ENCODE measurements at places on chromosomes 2 and 18. TPM values are rescaled to one million over a fixed set of nuclear protein-coding genes. Genes with fewer than 3 reads are reported as not detected.

- DNase-seq = peak; percentile 8
Observed at GRCh38 chr18:50586710-50587109, 26.8 kb downstream of the MAPK4 start.

DNA sequence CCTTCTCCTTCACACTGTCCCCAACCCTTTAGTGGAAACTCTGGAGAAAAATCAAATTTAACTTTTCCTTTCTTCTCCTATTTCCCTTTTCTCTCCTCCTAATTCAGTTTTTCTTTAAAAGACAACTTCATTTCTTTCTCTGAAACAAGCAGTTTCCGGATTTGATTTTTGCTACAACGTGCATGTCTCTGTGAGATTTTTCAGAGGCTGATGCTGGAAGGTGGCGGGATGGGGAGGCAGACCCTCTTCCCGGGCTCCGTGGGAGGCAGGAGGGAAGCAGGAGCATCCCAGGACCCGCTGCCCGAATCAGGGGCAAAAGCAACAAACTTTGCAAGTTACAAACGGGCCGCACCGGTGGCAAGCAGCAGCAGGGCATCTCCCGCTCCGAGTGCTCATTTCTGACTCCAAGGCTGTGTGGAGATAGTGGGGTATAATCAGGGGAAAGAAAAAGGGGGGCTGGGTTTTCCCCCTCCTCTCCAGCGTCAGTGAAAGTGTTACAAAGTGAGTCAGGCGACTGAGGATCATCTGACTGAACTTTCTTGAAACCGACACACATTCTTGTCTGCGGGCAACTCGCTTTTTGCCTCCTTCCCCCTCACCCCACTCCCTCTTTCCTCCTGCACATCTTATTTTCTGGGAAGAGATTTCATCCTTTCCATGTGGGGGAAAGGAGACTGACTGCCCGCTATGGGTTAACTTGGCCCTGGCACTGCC, 6.4 kb downstream of the ZEB2 start:
- no peak for DNase-seq

- DNase-seq = peak; percentile 28
Observed at GRCh38 chr18:25310045-25310444, 41.9 kb downstream of the ZNF521 start.

- DNase-seq = peak; percentile 70
Observed at GRCh38 chr18:36757081-36757480, 71.7 kb downstream of the TPGS2 start.

Gene UGT1A8
- not detected for total RNA-seq

- no peak for DNase-seq
Observed at GRCh38 chr2:165678882-165679281, 115.2 kb downstream of the GALNT3 start.

DNA sequence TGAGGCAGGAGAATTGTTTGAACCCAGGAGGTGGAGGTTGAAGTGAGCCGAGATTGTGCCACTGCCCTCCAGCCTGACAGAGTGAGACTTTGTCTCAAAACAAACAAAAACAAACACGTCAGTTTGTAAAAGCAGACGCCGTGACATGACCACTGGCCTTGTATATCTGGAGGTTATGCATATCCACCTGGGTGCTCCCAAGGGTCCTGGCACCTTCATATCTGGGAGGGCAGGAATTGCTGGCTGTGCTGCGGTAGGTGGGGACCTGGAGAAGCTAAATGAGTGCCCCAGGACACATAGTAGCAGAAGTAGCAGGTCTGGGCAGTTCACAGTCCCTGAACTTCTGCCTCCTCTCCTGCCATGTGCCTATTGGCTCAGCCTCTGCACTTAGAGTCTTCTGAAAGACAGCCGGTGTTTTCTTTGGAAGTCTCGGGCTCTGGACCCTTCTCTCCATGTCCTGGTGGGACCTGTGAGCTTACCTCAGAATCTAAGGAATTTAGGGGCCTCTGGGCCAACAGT, 30.9 kb upstream of the IL1R2 start:
- DNase-seq = no peak

DNA sequence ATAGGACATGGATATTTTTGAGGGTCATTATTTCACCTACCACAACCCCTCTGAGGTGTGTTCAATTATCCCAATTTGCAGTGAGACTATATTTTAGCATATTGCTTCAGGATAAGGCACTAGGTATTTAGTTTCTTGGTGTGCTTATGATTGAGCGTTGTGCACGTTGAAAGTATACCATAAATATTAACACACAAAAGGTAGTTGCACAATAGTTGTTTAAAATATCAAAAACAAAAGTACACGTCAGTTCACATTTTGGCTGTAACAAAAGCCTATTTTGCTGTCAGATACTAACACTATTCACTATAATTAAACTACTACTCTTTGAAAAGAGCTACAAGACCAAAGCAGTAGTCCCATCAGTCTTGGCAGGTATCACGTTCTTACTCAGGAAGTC, 367.5 kb downstream of the DSC3 start:
- no peak for DNase-seq

DNA sequence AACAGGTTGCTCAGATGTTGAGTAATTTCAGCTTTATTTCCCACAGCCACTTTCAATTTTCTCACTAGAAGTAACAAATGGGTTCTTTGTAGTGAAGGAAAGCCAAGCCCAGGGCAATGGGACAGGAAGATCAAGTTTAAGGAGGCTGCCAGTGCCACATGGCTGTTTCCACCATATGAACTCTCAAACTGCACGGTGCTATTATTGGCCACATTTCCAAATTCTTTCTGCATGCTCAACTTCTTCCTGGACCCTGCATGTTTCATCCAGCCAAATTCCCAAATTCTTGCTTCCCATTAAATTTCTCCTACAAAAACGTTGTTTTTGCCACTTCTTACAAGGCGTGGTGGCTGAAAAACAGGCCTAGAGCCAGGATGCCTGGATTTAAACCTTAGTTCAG, 193.3 kb upstream of the SPHKAP start:
- DNase-seq = no peak

Gene CYRIA
- 1.2 TPM for total RNA-seq

- DNase-seq = no peak
Observed at GRCh38 chr2:147049957-147050356, 794.9 kb upstream of the ACVR2A start.

Measured in MCF 10A (cell line).